ENCODE measurements at places on chromosomes 5 and 9.

DNA sequence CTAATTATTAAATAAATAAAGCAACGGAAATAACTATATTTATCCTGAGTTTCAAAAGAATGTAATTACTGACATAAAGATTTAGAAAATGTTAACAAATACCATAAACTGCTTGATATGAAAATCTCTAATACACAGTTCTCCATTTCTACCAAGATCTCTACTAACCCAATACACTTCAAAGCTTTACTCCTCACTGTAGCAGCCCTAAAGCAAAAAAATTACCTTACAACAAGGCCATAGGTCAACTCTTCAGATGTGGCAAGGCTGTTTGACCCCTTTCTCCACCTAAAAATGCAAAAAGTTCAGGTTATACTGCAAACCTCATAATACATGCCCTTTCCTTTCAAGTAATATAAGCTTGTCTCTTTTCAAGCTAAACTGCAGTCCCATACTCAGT is 96.7 kb downstream of the UGCG start:
- no peak for DNase-seq

DNA sequence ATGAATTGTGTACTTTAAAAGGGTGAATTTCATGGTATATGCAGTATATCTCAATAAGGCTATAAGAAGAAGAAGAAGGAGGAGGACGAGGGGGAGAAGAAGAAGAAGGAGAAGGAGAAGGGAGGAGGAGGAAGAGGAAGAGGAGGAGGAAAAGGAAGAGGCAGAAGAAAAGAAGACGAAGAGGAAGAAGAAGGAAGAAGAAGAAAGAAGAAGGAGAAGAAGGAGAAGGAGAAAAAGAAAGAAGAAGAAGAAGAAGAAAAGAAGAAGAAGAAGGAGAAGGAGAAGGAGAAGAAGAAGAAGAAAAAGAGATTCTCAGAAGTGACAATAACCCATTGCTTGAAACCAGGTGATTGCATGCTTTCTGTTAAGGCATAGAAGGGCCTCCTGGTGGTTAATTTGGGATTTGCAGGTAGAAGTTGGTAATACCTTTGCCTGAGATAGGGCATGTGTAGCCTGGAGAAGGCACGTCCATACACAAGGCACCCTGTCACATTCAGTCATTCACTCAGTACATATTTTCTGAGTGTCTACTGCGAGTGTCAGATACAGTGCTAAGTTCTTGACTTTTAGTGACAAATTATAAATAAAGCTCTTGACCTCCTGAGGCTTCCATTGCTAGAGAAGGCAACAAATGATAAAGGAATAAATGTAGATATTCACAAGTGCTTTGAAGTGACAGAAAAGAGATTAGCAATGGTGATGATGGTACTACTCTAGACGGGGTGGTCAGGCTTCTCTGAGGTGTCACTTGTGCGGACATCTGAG is 231.3 kb downstream of the NPR3 start:
- DNase-seq: no peak

DNA sequence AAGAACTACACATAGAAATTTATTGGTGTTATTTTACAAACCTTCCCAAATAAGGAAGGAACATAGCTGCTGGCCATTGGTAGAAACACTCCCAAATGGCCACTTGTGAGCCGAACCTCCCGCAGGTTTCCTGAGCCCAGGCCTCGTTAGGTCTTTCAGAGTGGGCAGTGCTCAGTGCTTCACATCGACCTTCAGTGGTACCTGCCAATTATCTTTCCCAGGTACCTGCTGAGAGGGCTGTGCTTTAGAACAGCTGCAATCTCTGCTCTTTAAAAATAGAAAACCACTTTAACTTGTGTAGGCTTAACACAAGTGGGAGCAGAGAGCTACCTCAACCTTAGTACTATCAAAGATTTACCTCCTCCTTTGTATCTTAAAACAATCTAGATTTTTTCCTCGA is 334.1 kb downstream of the RFX3 start:
- no peak for DNase-seq

- DNase-seq: peak; percentile 33
Observed at GRCh38 chr5:172035049-172035448, 28.6 kb upstream of the FBXW11 start.

- DNase-seq: no peak
Observed at GRCh38 chr5:150584556-150585335, 55.7 kb upstream of the SYNPO start.

GRCh38 chr5:14749579-14750101 is 85.1 kb downstream of the OTULIN start:
- DNase-seq: no peak

GRCh38 chr9:80020530-80020929 is 448.8 kb downstream of the TLE4 start:
- DNase-seq: no peak

DNA sequence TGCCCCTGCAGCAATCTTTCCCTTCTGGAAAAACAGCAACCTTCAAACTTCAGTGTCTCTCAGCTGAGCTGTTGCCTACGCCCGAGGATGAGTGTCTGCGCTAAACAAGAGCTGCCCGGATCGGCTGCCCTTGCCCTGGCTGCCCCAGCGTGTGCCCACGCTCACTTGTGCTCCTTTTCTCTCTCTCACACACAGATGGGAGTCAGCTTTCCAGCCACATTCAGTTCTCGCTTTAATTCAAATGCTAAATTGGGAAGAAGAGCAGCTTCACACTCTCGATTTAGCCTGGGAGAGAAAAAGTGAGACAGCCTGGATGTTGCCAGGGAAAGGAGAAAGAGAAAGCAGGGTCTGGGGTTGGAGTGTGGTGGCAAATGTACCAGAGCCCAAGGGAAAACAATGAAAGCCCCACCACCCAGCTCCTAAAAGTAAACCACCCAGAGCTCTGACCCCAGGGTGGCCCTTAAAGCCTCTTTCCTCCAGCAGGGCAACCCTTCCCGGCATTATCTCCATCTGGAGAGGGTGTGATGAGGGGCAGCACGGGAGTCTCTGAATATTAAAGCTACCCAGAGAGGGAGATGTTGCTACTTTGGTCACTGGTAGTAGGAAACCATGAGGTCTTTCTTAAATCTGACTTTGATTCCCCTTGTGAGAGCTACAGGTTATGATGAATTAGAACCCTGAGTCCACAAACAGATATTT is 9.9 kb upstream of the EGR1 start:
- DNase-seq: no peak

DNA sequence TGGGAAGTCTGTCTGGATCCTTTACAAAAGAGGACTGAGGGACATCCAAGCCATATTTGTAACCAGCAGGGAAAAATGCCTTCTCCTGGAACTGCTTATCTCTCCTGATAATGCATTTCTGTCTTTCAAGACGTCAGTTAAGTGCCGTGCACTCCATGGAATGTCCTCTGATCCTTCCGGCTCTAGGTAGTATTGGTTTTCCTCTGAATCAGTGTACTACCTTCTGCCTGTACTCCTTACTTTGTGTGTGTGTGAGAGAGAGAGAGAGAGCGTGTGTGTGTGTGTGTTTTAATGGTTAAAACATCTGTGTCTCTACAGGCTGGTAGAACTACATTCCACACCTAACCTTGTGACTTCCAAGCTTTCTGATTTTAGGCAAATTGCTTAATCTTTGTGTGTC is 89.9 kb downstream of the PIP5K1B start:
- no peak for DNase-seq

GRCh38 chr5:74073257-74073656 is 447.3 kb downstream of the ARHGEF28 start:
- no peak for DNase-seq

DNA sequence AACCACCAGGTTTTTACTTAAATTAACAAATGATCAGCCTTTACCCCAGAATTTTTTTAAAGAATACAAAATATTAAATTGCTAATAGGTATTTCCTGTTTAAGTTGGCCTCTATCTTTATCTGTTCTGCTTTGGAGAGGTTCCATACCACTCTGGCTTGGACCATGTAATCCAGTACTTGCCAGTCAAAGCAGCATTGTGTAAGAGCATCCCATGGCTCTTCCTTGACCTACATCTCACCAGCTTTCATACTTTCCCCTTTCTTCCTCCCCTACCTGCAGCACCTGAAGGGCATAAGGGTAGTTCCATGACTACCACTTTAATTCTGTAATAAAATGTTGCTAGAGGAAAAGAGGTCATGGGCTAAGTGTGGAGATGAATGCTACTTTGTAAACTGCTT is 140.8 kb upstream of the MTAP start:
- DNase-seq: no peak

DNA sequence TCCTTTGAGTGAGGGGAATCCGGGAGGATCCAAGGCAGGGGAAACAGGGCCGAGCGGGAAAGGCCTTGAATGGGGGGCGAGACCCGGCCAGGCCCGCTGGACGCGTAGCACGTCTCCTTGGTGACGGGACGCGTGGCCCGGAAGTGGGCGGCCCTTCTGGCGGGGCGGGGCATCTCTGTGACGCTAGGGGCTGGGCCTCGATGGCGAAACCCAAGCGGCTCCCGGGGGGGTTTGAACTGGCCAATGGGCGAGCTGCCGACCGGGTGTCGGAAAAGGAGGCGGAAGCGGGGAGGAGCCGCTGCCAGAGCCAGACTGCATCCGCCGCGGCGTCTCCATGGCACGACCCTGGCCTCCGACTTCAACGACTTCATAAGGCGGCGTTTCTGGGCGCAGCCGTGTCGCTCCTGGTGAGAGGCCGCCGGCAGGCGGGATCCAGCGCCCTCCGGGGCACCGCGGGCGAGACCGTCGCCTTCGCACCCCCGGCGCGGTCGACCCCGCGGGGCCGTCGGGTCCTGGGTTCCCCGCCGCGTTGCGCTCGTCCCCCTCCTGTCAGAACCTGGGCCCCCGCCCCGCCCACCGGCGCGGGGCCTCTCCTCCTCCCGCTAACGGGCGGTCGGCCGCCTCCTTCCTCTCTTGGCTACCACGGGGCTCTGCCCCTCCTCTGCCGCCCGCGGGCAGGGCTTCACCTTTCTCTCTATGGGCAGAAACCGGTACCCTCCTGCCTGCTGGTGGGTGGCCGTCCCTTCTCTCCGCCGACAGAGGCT is at the start of gene ODF2:
Gene ODF2, plus strand, starts transcription at position 158 of the 764 bp plus-strand sequence. Its CDS starts 86 bp downstream, at position 244.
- DNase-seq: peak; percentile 73

GRCh38 chr5:51394609-51395008 is 11.4 kb downstream of the ISL1 start:
- no peak for DNase-seq

GRCh38 chr5:112379542-112380325 is 39.3 kb downstream of the EPB41L4A start:
- no peak for DNase-seq

DNA sequence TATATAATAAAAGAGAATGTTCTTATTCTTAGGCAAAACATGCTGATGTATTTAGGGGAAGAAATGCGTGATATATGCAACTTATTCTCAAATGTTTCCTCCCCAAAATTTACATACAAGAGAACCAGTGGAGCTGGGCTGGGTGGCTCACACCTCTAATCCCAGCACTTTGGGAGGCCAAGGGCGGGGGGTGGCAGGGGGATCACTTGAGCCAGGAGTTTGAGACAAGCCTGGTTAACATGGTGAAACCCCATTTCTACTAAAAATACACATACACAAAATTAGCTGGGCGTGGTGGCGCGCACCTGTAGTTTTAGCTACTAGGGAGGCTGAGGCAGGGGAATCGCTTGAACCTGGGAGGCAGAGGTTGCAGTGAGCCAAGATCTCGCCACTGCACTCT is 27.5 kb upstream of the UBTD2 start:
- no peak for DNase-seq

DNA sequence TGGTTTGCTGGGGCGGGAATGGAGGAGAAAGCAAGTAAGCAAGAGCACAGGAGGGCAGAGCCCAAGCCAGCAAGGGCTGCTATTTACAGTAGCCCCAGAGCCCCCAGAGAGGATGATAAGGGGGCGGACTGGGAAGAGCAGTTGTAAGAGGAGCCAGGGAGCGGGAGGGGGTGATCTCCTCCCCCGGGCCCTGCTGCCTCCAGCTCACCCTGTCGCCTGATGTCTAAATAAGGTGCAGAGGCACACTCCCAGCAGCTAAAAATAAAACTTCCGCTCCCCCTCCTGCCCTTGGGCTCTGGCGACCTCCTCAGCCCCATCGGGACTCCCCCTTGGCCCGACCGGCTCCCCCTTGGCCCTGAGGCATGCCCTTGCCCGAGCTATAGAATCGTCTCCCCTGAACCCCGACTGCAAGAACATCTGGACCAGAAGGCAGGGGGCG is 14.4 kb upstream of the CCDC69 start:
- no peak for DNase-seq

- DNase-seq: no peak
Observed at GRCh38 chr9:77021291-77021894, 1.9 kb downstream of the FOXB2 start.

DNA sequence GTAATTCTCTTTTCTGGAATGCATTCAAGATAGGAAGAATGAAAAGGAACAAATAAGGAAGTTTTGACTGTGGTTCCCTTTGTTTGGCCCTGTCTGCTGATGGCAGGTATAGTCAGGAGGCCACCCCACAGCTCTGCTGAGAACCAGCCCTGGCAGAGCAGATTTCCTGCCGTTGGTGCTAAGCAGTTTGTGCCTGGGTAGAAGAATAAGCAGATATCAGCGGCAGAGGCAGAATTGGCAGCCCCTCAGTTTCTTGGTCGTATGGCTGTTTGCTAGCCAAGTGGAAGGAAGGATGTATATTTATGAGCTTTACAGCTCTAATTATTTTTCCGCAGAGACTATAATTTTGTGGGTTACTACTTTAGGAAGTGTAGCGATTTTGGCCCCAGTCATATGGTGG is 310.2 kb upstream of the RFX3 start:
- no peak for DNase-seq

- no peak for DNase-seq
Observed at GRCh38 chr9:84146893-84147710, 166.5 kb downstream of the RMI1 start.

DNA sequence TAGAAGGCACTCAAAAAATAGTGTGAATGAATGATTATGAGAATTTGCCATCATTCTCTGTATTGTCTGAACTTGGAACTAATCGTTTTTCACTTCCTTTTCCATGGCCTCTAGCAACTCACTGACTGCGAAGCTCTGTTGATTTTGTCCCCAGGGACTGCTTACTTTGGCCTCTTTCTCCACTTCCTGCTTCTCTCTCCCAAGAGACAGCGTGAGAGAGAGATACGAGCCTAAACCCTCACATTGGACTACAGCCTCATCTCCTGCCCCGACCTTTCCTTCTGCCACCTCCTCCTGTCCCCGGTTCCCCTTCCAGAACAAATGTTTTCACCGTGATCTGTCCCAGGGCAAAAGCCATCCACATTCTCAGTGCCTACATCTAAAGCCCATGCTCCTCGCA is 300.8 kb upstream of the PANK3 start:
- peak; percentile 83 for DNase-seq

GRCh38 chr9:121743441-121744001 is 92.1 kb downstream of the DAB2IP start:
- no peak for DNase-seq

DNA sequence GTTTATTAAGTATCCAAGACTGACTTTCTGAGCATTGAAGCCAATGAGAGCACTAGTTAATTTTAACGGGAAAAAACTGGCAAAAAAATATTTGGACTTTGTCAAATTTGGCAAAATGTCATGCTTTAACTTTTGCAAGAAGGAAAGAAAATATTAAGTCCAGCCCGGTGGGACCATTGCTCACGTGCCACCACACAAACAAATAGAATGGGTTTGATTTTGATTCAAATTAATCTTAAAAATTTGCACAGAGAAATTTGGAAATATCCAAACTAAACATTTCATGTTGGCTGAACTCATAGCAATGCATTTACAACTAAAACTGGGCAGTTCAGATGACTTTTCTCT is 302.2 kb downstream of the EBF1 start:
- no peak for DNase-seq

All from GM12878 (cell line).